Activated gamma-delta T cell (primary cell): ENCODE measurements at places on chromosomes 2 and 18.

- no peak for DNase-seq
Measured at GRCh38 chr2:19041434-19042041, 316.9 kb downstream of the OSR1 start.

GRCh38 chr2:68195096-68195495 is 37.4 kb downstream of the PNO1 start:
- no peak for DNase-seq

- no peak for DNase-seq
Measured at GRCh38 chr2:222877556-222878300, 16.9 kb downstream of the ACSL3 start.

- no peak for DNase-seq
Measured at GRCh38 chr2:218873359-218874194, 7.1 kb upstream of the WNT10A start.

DNA sequence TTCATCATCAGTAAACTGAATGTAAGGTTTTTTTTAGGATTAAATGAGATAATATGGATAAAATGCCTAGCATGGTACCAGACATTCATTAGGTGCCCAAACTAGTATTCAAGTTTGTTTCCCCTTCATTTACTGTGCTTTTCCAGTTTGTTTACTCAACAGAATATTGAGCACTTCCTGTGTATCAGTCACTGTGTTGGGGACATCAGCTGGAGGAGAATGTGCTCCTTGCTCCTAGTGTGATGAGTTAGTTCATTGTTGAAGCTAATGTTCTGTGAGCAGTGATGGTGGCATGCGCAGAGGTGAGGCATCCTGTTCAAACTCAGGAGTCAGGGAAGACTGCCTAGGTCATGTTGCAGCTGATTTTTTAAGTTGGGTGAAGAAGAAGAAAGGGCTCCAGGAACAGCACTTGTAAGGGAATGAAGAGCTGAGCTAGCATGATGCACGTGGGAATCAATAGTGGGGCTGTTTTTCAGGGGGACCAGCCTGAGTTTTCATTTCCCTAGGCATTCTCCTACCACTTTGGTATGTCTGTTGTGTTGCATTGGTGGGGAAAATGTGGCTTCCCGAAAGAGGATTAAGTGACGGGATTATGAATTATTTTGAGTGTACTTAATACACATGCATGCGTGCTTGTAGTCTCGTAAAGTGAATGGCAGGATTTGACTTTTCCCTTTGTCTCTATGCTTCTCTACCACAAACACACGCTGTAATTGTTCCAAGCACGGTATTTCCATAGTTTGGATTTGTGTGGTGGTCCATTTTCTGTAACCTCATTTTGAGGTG is 23.7 kb downstream of the TTLL4 start:
- DNase-seq: no peak
